Esophagus (tissue), 2 donors: ENCODE measurements at places on chromosomes 13 and 19. TPM values are rescaled to one million over a fixed set of nuclear protein-coding genes. Genes with fewer than 3 reads are reported as not detected.

The CEACAM7 gene
- polyA plus RNA-seq: 59.6 TPM

The NCR1 gene
- not detected for polyA plus RNA-seq

The ALKBH6 gene
- 19.2 TPM for polyA plus RNA-seq

The COL5A3 gene
- 5.6 TPM for polyA plus RNA-seq

The NCAN gene
- 0.02 TPM for polyA plus RNA-seq

The TFPT gene
- 13.2 TPM for polyA plus RNA-seq

The SULT2B1 gene
- polyA plus RNA-seq: 320 TPM

The CEACAM4 gene
- 0.58 TPM for polyA plus RNA-seq

The RNF225 gene
- polyA plus RNA-seq: 1.6 TPM

The ZNF761 gene
- 3.8 TPM for polyA plus RNA-seq

The APOC4 gene
- not detected for polyA plus RNA-seq

The ZNF829 gene
- 0.56 TPM for polyA plus RNA-seq

The CGB1 gene
- polyA plus RNA-seq: not detected

The TPRX1 gene
- not detected for polyA plus RNA-seq

The DMKN gene
- polyA plus RNA-seq: 315 TPM

The AXL gene
- polyA plus RNA-seq: 4.1 TPM

The REXO1 gene
- 27.4 TPM for polyA plus RNA-seq

The KLK14 gene
- polyA plus RNA-seq: 0.31 TPM

The MISP3 gene
- polyA plus RNA-seq: 3.1 TPM

The SMIM44 gene
- not detected for polyA plus RNA-seq

The LGALS7B gene
- polyA plus RNA-seq: 3,260 TPM

The KLK5 gene
- polyA plus RNA-seq: 13.9 TPM

The CRX gene
- not detected for polyA plus RNA-seq

The MEIOSIN gene
- polyA plus RNA-seq: not detected

The LRRC4B gene
- polyA plus RNA-seq: 0.65 TPM

The HCN2 gene
- polyA plus RNA-seq: 1.4 TPM

The RDH8 gene
- not detected for polyA plus RNA-seq

The PRTN3 gene
- polyA plus RNA-seq: not detected

The VAV1 gene
- polyA plus RNA-seq: 1.3 TPM

The ZNF681 gene
- 1.4 TPM for polyA plus RNA-seq

The CASP14 gene
- polyA plus RNA-seq: 0.22 TPM

The LYL1 gene
- polyA plus RNA-seq: 1.5 TPM

The F2RL3 gene
- polyA plus RNA-seq: 0.31 TPM

The ATCAY gene
- polyA plus RNA-seq: not detected

The ZNF30 gene
- 0.80 TPM for polyA plus RNA-seq

The NANOS2 gene
- not detected for polyA plus RNA-seq

The ACTN4 gene
- 376 TPM for polyA plus RNA-seq

The ZNF625 gene
- polyA plus RNA-seq: 0.47 TPM

The SMIM17 gene
- 0.05 TPM for polyA plus RNA-seq

The GATAD2A gene
- 21.0 TPM for polyA plus RNA-seq

The THAP8 gene
- 3.9 TPM for polyA plus RNA-seq
